ENCODE measurements at places on chromosomes 2 and 18.

DNA sequence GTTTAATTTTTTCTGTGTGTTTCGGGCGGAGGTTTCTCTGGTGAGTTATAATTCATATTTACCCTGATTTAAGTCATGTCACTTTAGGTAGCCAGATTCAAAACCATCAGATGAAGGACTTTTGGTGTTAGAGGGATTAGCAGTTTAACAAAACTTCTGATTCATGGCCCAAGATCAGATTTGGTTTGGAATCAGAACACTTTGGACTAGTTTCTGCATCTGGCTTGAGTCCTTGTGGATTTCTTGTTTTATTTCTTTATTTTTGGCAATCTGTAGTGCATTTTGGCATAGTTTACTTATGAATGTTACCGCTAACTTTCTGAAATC, 3.5 kb downstream of the NEDD4L start:
- no peak for DNase-seq

- DNase-seq = no peak
Observed at GRCh38 chr2:105873281-105873680, 128.6 kb downstream of the NCK2 start.

DNA sequence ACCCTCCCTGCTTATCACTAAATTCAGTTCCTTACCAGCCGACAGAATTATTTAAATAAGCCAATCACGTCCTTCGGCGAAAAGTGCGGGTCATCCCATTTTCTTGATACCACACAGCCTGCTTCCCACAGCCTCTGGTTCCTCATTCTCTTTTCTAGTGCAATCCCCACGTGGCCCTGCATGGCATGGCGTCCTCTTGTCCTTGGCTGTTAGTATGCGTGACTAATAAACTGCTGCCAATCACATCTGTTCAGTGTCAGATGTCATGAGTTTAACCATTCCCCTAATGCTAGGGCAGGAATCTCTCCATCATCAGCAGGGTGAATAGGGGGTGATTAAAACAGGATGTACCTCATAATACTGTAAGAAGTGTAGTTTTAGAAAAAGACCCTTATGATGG, 62.8 kb upstream of the TSPYL6 start:
- no peak for DNase-seq

DNA sequence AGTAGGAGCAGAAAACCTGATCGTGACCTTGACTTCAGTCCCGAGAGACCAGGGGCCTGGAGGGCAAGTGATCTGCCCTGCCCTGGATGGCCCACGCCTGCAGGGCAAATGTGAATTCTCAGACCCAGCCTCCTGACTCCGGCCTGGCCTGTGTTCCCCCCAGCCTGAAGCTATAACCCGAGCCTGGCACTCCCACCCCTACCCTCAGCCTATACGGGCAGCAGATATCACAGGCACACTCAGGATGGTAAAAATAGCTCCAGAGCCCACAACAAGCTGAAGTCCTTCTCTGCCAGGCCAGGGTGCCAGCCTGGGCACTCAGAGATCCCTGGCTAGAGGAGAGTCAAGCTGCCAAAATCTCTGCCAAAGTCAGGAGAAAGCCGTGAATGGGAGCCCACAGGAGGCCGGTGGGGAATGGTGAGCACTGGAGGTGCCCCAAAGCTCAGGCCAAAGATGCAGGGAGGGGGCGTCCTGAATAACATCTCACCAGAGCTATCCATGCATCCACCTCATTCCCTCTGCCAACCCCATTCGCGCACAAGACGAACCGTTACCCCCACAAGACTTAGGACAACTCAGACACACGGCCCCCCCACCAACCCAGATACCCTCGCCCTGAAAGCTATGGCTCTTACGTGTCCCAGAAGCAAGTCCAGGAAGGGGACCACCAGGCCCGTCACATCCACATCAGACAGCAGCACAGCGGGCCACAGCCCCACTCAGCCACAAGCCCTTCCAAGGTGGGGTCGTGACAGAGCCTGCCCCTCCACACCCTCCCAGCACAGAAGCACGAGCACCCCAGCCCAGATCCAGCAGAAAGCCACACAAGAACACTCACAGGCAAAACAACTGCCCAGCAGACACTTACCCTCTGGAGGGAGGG, 144.9 kb downstream of the TNS1 start:
- DNase-seq = no peak

DNA sequence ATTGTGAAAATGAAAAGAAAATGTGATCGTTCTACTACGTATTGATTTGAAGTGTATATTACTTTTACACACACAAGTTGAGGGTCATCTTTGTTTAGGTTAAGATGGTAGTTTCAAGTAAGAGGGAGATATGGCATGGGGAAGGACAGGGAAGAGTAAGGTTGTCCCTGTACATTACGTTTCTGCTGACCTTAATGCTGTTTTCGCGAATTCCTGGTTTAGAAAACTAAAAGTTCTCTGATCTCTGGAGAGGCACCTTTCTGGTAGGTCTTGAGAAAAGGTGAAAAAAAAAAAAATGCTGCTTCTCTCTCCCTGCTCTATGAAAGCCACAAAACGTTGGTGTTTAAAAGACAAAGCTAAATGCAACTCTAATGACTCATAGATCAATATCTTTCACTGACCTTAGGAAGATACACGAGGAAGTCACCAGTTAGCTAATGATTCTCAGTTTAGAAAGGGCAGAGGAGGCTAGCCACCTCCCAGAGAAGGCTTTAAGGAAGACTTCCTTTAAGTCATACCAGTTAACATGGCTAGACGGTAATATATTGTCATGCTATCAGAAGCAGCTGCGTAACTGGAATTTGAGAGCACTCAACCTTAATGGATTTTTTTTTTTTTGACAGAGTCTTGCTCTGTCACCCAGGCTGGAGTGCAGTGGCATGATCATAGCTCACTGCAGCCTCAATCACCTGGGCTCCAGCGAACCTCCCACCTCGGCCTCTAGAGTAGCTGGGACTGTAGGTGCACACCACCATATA, 13.2 kb downstream of the TXNDC2 start:
- DNase-seq = peak; percentile 85

DNA sequence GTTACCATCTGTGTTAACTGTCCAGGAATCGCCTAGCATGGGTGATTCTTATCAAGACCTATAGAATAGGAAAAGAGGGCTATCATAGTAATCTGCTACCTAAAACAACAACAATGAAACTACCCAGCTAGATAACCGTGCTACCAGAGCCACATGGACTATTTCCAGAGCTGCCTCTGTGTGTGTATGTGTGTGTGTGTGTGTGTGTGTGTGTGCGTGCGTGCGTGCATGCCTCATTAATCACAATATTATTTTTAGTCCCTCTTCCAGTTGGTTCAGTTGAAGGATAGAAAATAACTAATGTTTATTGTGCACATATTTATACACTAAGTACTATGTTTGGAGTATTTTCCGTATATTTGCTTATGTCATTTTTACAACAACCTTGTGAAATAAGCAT, 201.1 kb downstream of the SP3 start:
- no peak for DNase-seq

DNA sequence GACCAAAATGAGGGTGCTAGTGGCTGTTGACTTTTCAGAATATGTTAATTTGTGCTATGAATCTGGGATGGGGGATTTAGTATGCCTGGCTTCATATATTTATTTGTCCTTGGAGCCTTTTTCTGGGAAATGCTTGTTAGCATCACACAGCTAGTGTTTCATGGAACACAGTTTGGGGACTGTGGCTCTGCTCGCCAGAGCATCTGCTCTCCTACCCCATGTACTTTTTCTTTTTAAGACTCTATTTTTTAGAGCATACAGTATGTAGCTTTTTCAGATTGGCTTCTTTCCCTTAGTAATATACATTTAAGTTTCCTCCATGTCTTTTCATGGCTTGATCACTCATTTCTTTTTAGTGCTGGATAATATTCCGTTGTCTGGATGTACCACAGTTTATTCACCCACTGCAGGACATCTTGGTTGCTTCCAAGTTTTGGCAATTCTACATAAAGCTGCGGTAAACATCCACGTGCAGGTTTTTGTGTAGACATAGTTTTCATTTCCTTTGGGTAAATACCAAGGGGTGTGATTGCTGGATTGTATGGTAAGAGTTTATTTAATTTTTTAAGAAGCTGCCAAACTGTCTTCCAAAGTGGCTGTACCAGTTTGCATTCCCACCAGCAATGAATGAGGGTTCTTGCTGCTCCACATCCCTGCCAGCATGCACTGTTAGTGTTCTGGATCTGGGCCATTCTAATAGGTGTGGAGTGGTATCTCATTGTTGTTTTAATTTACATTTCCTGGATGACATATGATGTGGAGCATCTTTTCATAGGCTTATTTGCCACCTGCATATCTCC, 44.1 kb downstream of the EFR3B start:
- DNase-seq = no peak

GRCh38 chr18:64852281-64852680, 703.4 kb upstream of the LINC00305 start:
- DNase-seq = no peak

GRCh38 chr2:31467426-31467825, 52.9 kb upstream of the XDH start:
- no peak for DNase-seq

DNA sequence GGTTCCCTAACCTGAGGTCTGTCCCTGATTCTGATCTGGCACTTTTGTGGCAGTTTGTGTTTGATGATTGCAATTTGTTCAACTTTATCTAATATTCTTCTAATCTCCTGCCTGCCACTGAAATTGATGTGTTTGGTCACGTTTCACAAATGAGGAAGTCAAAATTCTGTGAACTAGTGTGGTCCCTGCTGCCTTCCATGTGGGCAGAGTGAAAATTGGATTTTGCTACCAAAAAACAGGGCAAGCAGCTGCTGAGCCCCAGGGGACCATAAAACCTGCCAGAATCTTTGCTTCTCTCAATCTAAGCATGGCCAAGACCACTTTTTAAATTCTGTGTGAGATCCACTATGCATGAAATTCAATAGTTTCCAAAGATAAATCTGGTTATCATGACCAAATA, 195.5 kb upstream of the CYRIA start:
- DNase-seq = no peak

DNA sequence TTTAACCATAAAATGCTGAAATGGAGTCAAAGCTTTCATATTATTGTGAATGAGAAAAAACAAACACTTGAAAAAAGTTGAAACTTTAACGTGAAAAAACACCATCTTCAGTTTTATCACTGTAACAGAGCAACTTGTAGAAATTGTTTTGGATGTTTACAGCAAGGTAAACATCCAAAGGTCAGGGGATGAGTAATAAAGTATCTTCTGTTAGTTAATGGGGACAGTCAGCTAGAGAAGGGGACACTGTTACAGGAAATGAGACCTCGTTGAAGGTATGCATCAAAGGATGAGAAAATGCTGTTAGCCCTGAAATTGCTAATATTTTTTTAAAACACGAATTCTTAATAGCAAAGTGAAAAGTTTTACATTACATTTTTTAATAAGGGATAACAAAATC, 2.9 kb downstream of the RHBDD1 start:
- no peak for DNase-seq

DNA sequence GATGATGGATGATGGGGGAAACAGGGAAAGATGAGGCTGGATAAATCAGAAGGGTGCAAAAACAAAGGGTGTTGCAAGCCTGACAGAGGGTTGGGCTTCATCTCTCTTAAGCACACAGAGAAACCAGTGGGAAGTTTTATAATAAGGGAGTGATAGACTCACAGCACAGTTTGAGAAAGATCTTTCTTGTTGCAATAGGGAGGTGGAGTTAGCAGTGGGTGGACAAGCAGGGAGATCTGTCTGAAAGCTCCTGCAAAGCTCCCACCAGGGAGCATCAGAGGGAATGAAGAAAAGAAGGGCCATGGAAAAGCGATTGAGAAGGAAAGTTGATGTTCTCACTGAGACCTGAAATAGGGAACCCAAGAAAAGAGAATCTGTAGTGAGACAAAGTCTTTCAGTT, 64.9 kb downstream of the BOD1L2 start:
- DNase-seq = no peak

DNA sequence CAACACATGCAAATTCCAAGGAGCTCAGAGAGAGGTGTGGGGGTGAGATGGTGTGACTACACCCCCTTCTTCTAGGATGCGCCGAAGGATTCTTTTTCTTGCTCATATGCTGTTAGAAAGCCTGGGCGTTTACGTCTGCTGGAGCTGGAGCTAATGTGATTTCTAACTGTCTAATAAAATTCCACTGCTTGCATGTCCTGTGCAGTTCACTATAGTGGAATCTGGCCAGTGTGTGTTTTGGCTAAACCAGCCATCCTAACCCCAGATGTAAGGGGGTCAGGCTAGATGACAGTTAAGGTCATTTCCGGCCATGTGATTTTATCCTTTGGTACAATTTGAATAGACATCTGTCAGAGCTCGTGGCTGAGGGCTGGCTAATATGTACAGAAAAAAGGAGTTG, 194.1 kb downstream of the PRKCE start:
- no peak for DNase-seq

GRCh38 chr18:51666763-51667191, 469.3 kb upstream of the MEX3C start:
- DNase-seq = no peak

DNA sequence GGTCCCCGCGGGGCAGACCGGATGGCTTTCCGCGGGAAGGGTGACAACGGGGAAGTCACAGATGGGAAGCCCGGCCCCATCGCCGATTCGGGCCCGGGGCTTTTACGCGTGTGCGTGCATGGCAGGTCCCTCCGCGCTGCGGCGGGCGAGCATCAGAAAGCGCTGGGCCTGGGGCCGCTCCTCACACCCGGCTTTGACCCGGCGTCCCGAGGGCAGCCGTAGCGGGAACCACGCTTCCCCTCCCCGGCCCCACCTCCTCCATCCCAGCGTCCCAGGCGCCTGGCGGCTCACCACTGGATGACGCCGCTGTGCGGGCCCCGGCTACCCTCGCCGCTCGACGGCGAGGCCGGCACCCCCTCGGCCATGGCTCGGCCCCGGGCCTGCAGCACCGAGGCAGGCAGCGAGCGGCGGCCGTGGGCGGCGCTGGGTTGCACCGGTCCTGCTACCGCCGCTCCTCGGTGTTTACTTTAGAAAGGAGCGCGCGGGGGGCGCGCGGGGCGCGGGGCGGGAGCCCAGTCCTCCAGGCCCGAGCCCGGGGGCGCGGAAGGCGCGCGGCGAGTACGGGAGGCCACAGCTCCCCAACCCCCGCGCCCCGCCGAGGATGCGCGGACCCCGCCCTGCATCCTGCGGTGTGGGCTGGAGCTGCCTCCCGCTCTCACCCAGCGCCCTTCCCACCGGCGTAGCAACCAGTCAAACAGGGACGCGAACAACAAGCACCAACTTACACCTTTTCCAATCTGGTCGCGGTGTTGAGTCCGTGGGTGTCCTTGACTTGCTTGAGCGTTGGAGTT, 806 bp downstream of the RFX8 start:
- DNase-seq = peak; percentile 45
